Kidney (tissue), 22 donors: ENCODE measurements at places on chromosomes 7 and 10. TPM values are rescaled to one million over a fixed set of nuclear protein-coding genes. Genes with fewer than 3 reads are reported as not detected.

Gene FAM171A1
- polyA plus RNA-seq: 30.4 TPM

Gene NPY
- not detected for polyA plus RNA-seq

Gene PRTFDC1
- polyA plus RNA-seq: 6.1 TPM

Gene SPDYE11
- polyA plus RNA-seq: not detected

Gene IL2RA
- 0.54 TPM for polyA plus RNA-seq

Gene TFPI2
- 7.8 TPM for polyA plus RNA-seq

Gene ZNF3
- 15.8 TPM for polyA plus RNA-seq

Gene SP4
- polyA plus RNA-seq: 1.2 TPM

Gene CTAGE6
- polyA plus RNA-seq: not detected

Gene REEP3
- polyA plus RNA-seq: 12.7 TPM

DNA sequence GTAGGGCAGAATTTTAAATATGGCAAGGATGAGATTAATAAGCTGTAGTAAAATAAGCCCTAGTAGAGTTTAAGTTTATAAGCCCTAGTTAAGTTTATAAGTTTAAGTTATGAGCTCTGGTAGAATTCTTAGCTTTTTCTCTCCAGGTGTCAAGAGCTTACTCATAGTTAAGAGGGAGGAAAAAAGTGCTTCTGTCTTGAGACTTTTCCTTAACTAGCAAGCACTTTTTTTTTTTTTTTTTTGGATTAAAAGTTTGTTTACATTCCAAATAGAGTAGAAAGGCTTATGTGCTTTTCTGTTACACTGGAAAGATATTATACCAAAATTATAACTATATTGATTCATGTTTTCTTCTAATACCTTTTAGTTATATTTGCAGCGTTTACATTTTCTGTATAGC is 25.5 kb upstream of the MPP7 start:
- no peak for DNase-seq

- no peak for DNase-seq
These were observed 381.8 kb upstream of the NFE2L3 start for GRCh38 chr7:25770235-25770634.

GRCh38 chr7:93218997-93219827 is 7.1 kb downstream of the HEPACAM2 start:
- no peak for DNase-seq

DNA sequence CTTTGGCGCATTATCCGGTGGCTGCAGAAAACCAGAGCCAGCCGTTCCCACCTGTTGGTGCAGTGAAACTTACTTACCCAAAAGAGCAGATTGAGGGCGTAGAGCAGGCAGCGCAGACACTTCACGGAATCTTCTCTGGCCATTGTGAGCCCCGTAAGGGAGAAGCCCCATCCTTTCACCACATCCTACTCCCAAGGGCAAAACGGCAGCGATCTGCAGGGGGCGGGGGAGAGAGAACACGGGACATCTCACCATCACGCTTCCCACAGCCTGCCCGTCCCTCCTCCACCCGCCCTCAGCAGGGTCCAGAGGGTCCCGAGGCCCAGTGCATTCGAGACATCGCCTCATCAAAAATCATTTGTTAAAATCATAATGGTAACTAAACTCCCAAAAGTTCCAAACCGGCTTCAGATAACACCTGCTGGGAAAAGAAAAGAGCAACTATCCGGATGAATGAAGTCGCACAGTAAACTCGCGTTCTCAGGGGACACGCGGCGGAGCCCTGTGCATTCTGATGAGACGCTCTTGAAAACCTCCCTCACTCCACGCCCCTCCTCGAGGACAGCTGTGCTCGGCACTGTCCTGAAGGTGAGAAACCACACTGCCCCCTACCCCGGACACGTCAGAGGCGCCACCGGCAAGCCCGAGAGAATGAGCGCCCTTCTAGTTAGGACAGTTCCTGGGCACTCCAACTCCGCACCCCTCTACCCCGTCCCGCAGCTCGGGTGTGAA is 1.2 kb downstream of the TSPAN12 start:
- DNase-seq: peak; percentile 88

GRCh38 chr10:23198940-23199767 is 7.0 kb downstream of the PTF1A start:
- no peak for DNase-seq

DNA sequence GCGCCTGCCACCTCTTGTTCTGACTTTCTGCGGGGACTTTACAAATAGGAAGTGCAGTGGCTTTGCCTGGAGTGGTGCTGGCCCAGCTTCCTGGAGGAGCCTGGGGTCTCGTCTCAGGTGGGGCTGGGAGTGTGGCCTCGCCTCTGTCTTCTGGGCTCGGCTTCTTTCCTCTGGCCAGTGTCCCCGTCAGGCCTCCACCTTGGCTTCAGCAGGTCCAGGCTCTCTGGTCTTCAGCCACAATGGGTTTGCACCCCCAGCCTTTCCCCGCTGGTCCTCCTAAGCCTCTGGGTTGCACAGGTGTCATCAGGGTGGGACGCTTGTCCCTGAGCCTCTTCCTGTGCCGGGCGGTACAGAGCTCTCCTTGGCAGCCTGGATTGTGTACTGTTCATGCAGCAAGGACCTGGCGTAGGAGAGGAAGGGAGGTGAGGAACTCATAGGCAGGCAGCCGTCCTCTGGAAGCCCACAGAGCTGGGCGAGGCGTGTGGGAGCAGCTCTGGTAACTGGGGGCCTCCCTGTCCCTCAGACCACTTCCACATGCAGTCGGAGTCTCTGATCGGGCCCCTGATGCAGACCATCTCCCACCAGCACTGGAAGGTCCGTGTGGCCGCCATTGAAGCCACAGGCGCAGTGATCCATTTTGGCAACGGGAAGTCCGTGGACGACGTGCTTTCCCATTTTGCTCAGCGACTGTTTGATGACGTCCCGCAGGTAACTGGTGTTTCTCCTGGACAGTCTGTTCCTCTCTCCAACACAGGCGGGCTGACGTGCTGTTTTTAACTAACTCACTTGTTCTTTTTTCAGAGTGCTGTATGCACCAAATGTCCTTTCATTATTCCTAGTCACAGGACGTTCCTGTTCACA is 2.3 kb upstream of the PRKAR1B start:
- DNase-seq: peak; percentile 25

DNA sequence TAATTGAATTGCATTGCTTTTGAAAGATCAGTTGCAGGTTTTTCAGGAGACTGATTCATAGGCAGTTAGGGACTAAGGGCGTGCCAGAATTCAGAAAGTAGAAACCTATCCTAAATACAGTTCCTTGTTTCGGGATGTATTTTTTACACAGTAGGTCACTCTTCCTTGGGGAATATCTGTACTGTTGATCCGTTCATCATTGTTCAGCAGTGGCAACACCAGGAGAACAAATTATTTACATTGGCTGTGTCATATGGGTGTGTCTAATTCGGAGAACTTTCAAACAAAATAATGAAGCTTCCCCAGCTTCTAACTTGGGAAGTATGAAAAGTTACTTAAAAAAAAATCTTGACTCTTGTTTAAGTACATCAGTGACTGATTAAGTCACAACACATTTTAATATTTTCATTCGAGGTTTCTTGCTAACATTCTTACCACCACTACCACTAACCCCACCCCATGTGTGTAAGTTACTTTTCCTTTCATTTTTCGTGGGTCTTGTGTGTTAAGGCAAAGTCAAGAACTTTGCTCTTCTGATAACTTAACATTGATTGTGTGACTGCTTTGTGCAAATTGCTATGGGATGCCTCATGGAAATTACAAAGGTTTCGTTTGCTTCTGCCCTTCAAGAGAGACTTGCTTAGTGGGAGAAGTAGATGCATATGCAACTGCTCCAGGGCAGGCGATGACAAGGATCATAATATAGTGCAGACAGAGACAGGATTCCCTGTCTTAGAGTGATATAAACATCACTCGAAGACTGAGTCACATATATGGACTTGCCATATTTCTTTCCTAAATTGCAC is 43.8 kb upstream of the RPA3 start:
- no peak for DNase-seq

GRCh38 chr7:135938563-135938962 is 38.6 kb downstream of the MTPN start:
- no peak for DNase-seq

- no peak for DNase-seq
These were observed 16.4 kb upstream of the PROSER2 start for GRCh38 chr10:11806706-11807105.

GRCh38 chr10:5975641-5976473 is 1.5 kb downstream of the IL15RA start:
- no peak for DNase-seq

- DNase-seq: no peak
These were observed 14.8 kb upstream of the CD36 start for GRCh38 chr7:80623503-80624252.

DNA sequence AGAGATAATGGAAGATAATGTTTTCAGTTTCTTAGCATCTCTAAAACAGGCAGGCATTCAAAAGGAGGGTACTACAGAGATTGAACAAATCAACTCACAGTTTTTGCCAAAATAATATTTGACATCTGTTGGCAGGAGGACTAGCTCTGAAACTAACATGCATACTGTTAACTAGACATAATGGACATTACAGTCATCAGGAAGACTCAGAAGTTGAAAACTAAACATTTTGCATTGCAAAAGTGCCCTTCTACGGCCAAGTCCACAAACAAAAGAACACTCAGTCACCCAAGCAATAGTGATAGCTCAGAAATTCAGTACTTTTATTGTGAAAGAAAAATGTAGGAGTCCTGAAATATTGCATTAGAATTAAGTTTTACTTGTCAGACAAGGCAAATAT is 399.0 kb downstream of the HGF start:
- no peak for DNase-seq

GRCh38 chr7:7304705-7305450 is 122.5 kb downstream of the C1GALT1 start:
- DNase-seq: no peak

- no peak for DNase-seq
These were observed 401.1 kb downstream of the DGKB start for GRCh38 chr7:14501436-14501835.

DNA sequence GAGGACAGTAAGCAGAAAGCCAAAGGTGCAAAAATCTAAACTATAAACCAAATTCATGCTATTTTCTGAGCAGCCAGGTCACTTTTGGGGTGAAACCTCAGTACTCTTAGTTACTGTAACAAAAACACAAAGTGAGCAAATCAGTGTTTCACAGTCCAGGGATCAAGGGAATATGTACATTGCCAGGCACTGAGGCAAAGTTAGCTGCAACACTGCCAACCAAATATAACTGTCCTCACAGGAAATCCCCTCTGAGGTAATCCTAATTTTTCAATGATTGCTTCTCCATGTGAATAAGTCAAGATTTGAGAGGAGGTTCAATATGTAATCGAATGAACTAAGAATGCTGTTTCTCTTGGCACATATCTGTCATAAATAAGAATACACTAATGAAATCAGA is 229.7 kb downstream of the TSPAN12 start:
- DNase-seq: no peak

- DNase-seq: no peak
These were observed 10.4 kb downstream of the NUB1 start for GRCh38 chr7:151351967-151352366.

- DNase-seq: no peak
These were observed 265.9 kb upstream of the ZMIZ1 start for GRCh38 chr10:78802866-78803265.

- DNase-seq: peak; percentile 83
These were observed 133.5 kb downstream of the MTPAP start for GRCh38 chr10:30215623-30216022.

DNA sequence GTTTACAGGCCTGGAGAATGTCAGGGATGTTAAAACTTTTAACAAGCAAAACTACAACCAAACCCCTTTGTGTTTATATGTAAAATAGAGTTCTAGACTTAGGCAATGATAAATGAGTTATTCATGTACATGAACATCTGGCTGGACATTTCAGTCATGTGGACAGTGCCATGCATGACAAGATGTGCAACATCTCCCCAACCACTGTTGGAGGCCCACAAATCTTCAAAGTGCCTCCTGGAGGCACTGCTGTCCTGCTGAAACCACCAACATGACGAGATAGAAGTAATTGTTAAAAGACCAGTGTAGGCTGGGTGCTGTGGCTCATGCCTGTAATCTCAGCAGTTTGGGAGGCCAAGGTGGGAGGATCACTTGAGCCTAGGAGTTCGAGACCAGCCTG is 18.4 kb downstream of the PPIA start:
- no peak for DNase-seq

DNA sequence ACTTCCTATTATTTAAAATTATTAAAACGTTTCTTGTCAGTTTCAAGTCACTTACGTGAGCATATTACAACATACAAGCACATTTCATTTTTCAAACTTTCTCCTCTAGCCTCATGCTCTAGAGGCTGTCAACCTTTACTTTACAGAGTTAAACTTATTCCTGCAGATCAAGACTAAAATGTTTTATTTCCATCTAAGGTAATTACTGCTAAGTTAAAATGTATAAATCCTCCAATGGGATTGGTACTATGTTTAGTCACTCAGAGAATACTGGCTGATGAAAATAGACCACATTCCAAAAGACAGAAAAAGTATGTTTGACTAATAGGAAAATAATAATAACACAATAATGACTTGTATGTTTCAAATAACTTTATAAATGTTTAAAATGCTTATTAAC is 8.4 kb upstream of the TRDMT1 start:
- DNase-seq: no peak

GRCh38 chr7:74231232-74231590 is 21.4 kb downstream of the LAT2 start:
- DNase-seq: no peak

GRCh38 chr10:97708976-97709946 is 4.3 kb upstream of the MARVELD1 start:
- DNase-seq: peak; percentile 70

- DNase-seq: no peak
These were observed 31.2 kb downstream of the FOXK1 start for GRCh38 chr7:4713183-4713784.

DNA sequence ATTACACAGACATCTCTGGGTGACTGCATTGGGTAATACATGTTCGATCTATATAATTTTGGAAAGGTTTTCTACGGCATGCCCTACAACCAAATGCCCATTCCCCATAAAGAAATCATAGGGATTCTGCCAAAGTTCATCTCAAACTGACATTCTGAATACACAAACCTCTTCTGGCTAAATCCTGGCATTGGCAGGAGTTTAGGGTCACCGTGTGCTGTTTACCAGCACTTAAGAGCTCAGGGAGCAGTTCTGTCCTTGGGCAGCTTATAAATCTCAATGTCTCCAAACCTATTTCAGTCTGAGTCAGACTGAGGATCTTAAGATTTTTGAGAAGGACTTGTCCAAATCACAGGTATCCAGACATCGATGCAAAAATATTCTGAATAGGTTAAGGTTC is 809.6 kb upstream of the LRRN3 start:
- DNase-seq: no peak

DNA sequence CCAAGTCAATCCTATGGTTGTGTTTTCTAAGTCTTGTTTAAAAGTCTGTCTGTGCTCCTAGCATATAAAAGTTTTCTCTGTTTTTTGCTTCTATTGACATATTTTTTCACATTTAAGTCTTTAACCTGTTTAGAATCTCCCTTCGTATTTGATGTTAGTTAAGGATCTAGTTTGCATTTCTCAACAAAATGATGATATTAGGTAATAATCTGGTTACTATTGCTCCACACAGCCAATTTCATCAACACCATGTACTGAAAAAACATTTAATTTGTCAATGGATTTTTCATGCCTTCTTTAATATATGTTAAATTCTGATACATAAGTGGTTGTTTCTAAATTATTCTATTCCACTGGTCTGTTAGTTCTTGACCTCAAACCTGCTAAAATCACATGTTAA is 17.5 kb upstream of the TSGA13 start:
- DNase-seq: no peak
